ENCODE measurements at places on chromosomes 12 and 14.

GRCh38 chr12:3086729-3087323 lies 9.6 kb downstream of the TSPAN9 start:
- DNase-seq: no peak

DNA sequence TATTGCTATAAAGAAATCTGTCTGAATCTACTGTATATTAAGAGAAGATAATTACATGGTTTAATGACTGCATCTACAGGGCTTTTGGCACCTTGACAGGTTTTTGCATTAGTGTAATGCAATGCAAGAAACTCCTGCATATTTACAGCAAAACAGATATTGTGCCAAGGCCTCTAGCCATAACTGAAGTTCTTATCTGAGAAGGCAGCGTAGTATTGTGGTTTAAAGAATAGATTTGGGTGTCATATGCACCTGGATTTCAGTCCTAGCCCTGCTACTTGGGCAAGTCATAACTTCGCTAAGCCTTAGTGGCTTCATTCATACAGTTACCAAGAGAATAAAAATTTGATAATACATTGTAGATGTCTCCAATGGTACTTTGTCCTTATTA lies 350.1 kb downstream of the CCDC91 start:
- no peak for DNase-seq

DNA sequence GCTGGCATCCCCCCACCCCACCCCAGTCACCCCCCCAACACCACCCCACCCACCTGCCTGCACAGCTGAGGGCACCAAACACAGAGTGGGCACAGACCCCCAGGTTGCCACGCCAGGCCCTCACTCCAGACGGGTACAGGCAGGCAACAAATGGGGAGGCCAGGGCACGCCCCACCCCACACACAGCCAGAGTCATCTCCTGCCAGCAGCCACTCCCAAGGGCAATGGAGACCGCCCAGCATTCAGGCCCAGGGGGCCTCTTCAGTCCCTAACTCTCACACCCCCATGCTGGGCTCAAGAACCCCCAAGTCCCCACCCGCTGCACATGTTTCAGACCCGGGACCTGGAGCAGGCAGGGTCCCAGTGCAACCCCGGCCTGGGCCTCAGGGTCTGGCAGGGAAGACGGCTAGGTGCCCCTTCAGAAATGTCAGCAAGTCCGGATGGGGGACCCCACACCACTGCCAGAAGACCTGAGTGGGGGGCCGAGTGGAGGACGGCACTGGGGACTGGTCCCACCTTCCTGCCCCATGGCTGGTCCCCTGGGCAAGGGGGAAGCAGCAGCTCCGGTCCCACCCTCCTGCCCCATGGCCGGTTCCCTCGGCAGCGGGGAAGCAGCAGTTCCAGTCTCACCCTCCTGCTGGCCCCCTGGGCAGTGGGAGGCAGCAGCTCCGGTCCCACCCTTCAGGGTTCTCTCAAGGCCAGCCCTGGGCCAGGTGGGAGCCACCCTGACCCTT lies 11.9 kb downstream of the AKT1 start:
- DNase-seq: no peak

- no peak for DNase-seq
These were observed 540.5 kb downstream of the VRK1 start for GRCh38 chr14:97337670-97338069.

DNA sequence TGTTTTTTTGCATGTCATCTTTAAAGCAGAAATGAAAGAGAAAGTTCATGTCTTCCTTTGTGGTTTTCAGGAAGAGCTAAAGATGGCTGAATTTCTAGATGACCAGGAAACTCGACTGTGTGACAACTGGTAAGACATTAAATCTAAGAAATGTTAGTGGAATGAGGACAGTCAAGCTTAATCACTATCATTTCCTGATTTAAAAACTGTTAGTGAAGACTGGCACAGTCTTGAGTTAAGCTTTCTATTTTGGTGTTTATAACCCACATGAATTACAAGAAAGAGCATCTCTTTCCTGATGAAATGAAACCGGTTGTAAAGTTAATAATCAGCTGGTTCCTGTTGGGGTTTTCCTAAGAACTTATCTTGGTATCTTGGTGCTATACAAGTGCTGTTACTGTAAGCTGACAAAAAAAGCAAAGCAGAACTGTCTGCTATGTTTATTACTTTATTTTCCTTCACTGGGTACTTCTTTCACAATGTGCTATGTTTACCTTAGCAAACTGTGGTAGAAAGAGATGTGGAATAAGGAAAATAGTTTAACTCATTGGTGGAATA lies 5.2 kb downstream of the TRAFD1 start:
- no peak for DNase-seq

DNA sequence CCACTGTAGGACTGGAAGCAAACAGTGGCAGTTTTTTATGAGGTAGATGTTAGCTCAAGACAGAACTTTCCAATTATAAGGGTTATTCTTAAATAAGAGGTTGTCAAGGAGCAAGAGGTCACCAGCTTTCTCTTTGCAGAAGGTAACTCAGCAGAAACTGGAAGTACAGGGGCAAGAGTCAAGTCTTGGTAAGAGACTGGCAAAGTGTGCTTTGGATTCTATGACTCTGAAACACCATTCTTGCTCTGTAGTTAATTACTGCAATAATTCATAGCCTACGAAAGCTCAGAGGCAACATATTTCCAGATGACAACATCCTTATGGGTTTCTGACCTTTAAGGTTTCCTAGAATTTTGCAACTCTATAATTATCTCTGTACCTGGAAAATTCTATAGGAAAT lies 51.3 kb downstream of the RMST start:
- DNase-seq: no peak

DNA sequence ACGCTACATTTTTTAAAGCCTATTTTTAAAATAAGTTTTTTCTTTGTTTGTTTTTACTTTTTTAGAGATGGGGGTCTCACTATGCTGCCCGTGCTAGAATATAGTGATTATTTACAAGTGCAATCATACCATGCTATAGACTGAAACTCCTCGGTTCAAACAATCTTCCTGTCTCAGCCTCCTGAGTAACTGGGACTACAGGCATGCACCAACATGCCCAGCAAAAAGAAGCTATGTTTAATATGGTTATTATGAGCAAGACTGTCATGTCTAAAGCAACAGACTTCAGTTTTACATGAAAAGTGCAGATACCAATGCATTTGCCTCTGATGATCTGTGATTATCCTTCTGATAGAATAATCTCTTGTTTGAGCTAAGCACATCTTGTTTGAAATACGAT lies 45.6 kb upstream of the SGPP1 start:
- no peak for DNase-seq

- DNase-seq: no peak
These were observed 945 bp upstream of the HIP1R start for GRCh38 chr12:122834104-122834920.

GRCh38 chr12:615620-616019 lies 47.6 kb downstream of the NINJ2 start:
- no peak for DNase-seq

- no peak for DNase-seq
These were observed 42.1 kb downstream of the MGST1 start for GRCh38 chr12:16389594-16389993.

Measured in NCI-H446 treated with DMSO at 0.1 percent for 48 hours (cell line).